HCT116 (cell line): ENCODE measurements at places on chromosomes 12 and 14.

GRCh38 chr12:54240971-54241588 lies 38.8 kb downstream of the CBX5 start:
- H3K4me3 ChIP-seq = no peak overlapping the region
- H3K27ac ChIP-seq = no peak overlapping the region
- no peaks in the 10 kb centered on the region for H3K27me3 ChIP-seq

DNA sequence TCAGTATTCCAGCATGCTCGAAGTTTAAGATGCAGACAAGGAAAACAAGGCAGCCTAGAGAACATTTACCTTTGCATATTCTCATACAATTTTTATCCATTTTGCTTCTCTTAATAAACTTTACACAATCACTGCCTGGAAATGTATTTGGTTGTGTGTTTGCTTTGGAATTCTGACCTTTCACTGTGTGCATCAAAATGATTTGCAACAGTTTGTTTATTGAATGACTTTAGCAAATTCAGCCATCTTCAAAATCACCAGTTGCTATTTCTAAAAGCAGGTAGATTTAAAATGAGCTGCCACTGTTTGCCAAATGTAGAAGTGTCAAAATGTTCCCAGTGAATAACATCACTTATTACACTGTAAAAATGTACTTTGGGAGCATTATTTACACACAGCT lies 669.9 kb downstream of the SLC16A7 start:
- H3K4me1 ChIP-seq = no peaks in the 10 kb centered on the region
- DNase-seq = no peak
- H3K36me3 ChIP-seq = no peaks in the 10 kb centered on the region
- H3K27me3 ChIP-seq = no peaks in the 10 kb centered on the region

DNA sequence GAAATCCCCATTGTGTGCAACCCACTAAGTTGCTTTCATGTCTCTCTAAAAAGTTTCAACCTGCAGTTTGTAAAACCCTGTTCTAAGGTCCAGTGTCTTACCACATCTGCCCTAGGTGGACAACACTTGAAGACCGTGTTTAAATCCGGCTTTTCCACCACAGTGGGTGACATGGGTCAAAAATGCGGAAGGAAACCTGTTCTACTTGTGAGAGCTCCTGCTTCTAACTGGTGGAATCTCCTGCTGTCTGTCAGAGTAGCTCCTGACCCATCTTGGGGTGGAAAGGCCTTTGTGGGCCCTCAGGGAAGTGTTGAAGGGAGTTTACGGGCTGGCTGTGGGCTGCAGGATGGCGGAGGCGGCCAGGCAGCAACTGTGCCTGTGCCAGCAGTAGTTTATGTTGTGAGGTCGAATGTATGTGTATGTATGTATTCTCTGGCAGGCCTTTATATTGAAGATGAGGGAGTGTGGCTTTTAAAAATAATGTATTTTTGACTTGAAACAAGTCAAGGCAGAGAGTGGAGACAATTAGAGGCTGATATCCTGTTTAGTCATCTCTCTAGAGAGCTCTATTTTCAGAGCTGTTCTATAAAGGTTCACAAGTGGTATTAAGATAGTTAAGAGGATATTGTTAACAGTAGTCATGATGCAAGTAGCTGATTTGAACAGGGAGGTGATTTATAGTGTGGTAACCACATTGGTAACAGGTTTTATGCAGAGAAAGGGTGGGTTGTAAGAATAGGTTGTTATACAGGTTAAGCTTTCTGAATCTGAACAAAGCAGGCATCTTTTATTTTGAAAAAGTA lies 67.0 kb downstream of the PRKCH start:
- 0 out of 2 replicates have a peak overlapping the region, but pooled peaks have one; percentile 20 for H3K4me3 ChIP-seq
- H3K27me3 ChIP-seq = no peaks in the 10 kb centered on the region
- H3K36me3 ChIP-seq = no peaks in the 10 kb centered on the region
- peak; percentile 26 for DNase-seq
- peak overlapping the region; percentile 65 for H3K27ac ChIP-seq
- H3K4me1 ChIP-seq = peaks cover 40% of the 10 kb centered on the region

DNA sequence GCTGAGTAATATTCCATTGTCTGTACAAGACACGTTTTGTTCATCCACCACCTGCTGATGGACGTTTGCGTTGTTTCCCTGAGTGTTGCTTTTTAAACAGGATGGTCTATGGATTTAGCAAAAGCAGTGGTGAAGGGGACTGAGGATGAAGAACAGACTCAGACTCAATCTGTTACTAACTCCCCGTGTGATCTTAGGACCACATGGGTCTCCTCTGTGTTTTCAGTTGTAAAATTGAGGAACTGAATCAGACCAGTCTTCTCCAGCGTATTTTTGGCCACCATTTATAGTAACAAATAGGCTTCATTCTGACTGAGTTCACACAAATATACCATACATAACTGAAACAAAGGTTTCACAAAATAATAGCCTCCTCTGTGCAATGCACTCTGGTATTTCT lies 85.6 kb downstream of the FOXN3 start:
- no peaks in the 10 kb centered on the region for H3K4me1 ChIP-seq
- no peak overlapping the region for H3K4me3 ChIP-seq
- no peaks in the 10 kb centered on the region for H3K36me3 ChIP-seq
- no peak overlapping the region for H3K27ac ChIP-seq
- no peaks in the 10 kb centered on the region for H3K27me3 ChIP-seq

- H3K4me1 ChIP-seq = no peaks in the 10 kb centered on the region
- H3K36me3 ChIP-seq = no peaks in the 10 kb centered on the region
- no peaks in the 10 kb centered on the region for H3K27me3 ChIP-seq
- no peak overlapping the region for H3K4me3 ChIP-seq
- no peak for DNase-seq
These were observed 63.4 kb upstream of the GPATCH2L start for GRCh38 chr14:76088326-76088725.

DNA sequence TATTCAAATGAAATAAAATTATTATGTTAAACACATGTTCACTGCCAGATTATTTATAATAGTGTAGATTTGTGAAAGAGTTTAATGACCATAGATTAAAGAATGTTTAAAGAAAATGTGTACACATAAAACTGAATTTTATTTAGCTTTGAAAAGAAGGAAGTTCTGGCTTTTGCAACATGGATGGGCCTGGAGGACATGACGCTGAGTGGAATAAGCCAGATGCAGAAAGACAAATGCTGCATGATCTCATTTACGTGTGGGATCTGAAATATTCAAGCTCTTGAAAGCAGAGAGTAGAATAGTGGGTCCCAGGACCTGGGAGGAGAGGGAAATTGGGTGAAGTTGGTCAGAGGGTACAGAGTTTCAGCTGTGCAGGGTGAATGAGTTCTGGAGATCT lies 1261.2 kb downstream of the TMEM121 start:
- no peak overlapping the region for H3K4me3 ChIP-seq
- H3K36me3 ChIP-seq = no peaks in the 10 kb centered on the region
- H3K4me1 ChIP-seq = no peaks in the 10 kb centered on the region
- no peak for DNase-seq

DNA sequence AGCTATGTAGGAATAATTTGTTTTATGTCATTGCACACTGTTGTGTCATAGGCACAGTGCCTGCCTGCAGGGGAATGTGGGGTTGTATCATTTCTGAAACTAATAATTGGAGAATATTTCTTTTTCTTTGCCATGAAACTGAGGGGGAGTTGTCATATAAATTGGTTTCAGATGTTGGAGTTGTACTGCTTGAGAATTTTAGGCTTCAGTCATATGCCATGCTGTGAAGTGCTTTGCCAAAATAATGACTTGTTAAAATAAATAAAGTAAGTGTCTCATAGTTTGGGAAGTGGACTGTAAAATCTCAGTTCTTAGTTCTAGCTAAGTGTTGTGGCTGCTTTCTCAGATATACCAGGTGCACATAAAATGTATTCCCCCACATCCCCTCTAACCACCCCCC lies 116.8 kb downstream of the DAAM1 start:
- no peaks in the 10 kb centered on the region for H3K27me3 ChIP-seq
- no peak overlapping the region for H3K4me3 ChIP-seq
- no peak for DNase-seq
- H3K27ac ChIP-seq = no peak overlapping the region
- no peaks in the 10 kb centered on the region for H3K36me3 ChIP-seq
- H3K4me1 ChIP-seq = peaks cover 20% of the 10 kb centered on the region

GRCh38 chr12:569803-570434 lies 93.3 kb downstream of the NINJ2 start:
- H3K4me3 ChIP-seq = peak overlapping the region; percentile 58
- peak overlapping the region; percentile 93 for H3K27ac ChIP-seq
- H3K4me1 ChIP-seq = peaks cover 20% of the 10 kb centered on the region
- DNase-seq = peak; percentile 59

DNA sequence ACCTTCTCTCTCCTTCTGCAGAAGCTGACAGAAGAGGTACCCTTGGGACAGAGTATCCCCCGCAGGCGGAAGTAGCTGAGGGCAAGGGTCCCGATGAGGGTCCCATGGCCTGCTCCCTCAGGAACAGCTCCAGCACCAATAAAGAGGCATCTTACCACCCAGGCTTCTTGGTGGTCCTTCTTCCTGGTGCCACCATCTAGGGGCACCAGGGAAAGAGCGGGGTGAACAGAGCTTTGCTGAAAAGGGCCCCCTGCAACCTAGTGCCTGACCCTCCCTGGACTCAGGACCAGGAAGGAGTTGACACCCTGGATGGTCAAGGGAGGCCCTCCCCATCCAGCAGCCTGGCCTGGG lies 591 bp upstream of the IRF9 start:
- peaks cover 15% of the 10 kb centered on the region for H3K4me1 ChIP-seq
- no peak overlapping the region for H3K4me3 ChIP-seq
- peaks cover 26% of the 10 kb centered on the region for H3K36me3 ChIP-seq
- no peak for DNase-seq
- no peaks in the 10 kb centered on the region for H3K27me3 ChIP-seq
- H3K27ac ChIP-seq = peak overlapping the region; percentile 84
